ENCODE measurements at places on chromosomes 16 and 17.
A peak's percentile ranks its signal among the peaks of the same experiment; 100 is the strongest.

DNA sequence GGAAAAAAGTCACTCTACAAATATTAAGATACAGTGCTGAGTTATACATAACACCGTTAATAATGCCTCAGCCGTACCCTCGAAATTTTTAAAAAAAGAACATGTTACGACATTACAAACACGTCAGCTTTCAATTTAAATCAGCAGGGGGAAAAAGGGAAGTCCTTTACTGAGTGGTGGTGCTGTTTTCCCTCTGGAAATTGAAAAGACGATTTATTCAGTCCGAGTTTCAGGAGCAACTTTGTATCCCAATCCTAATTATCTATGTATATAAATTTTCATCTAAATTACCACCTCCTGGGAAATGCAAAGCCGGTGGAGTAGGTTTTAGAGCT lies 1.3 kb downstream of the NETO2 start:
- no peak for DNase-seq

GRCh38 chr17:48544349-48545021 lies 424 bp downstream of the HOXB2 start:
- peak; percentile 23 for DNase-seq

GRCh38 chr16:351804-352520 lies 561 bp downstream of the AXIN1 start:
- DNase-seq: no peak

DNA sequence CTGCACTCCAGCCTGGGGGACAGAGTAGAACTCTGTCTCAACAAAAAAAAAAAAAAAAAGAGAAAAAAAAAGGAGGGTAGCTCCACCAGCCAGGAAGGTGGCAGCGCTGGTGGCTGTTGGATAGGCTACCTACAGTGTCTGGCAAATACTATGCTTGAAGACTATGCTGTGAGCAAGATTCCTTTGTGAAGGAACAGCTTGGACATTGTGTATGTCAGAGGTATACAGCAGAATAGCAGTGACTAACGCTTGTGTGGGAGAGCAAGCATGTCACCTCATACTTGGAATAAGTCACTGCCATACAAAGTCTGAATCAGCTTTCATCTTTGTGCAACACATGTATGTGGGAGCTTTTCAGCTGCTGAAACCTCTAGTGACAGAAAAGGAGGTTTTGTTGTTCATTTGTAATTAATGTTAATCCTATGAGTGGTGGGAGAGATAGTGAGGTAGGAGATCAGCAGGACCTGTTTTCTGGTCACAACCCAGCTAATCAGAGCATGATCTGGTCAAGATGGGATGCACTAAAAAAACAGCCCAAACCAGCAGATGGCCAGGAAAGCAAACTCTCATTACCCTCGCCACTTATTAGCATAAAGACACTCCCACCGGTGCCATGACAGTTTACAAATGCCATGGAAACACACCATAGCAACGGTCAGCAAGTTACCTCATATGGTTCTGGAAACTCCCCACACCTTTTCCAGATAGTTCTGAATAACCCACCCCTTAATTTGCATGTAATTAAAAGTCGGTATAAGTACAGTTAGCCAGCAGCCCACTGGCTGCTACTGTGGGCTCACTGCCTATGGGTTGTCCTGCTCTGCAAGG lies 6.8 kb upstream of the ITGAD start:
- no peak for DNase-seq

- DNase-seq: no peak
Measured at GRCh38 chr17:80517641-80518040, 27.0 kb upstream of the RPTOR start.

DNA sequence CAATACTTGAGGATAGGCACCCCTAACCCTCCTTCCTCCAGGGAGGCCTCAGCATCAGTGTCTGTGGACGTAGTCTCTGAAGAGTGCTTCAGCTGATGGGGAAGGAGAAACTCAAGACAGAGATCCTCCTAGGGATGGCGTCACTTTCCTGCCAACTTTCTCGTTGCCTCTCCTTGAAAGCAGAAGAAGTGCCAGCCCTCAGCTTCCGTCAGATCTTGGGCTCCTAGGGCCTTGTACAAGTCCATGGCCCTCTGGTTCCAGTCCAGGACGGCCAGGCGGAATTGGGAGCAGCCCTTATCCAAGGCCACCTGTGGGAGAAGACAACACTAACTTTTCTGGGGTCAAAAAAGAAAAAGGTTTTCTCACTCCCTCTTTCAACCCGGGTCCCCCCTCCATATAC lies 1.3 kb downstream of the SAT2 start:
- no peak for DNase-seq

DNA sequence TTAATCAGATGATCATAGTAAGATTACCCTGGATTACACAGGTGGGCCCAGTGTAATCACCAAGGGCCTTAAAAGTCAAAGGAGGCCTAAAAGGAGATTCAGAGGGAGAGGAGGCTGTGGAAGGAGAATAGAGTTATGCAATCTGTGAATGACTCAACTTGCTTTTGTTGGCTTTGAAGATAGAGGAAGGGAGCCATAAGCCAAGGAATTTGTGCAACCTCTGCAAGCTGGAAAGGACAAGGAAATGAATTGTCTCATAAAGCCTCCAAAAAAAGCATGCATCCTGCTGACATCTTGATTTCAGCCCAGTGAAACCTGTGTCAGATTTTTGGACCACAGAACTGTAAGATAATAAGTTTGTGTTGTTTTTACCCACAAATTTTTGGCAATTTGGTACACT lies 109.6 kb downstream of the CNTNAP4 start:
- no peak for DNase-seq

- DNase-seq: no peak
Measured at GRCh38 chr17:6755281-6755680, 565 bp upstream of the XAF1 start.

DNA sequence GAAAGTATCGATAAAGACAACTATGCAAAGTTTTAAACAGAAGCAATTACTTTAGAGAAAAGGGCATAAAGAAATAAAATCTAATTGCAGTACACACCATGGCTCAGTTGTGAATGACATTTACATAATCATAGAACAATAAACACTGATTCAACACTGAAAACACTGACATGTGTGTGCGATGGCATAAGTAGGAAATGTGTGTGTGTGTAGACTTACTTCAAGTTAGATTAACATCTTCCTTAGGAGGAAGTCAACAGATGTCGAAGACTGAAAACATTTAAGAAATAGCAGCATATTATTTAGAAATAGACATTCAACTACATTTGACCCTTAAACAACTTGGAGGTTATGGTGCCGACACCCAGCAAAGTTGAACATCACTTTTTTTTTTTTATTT lies 172.4 kb downstream of the STX8 start:
- DNase-seq: no peak

DNA sequence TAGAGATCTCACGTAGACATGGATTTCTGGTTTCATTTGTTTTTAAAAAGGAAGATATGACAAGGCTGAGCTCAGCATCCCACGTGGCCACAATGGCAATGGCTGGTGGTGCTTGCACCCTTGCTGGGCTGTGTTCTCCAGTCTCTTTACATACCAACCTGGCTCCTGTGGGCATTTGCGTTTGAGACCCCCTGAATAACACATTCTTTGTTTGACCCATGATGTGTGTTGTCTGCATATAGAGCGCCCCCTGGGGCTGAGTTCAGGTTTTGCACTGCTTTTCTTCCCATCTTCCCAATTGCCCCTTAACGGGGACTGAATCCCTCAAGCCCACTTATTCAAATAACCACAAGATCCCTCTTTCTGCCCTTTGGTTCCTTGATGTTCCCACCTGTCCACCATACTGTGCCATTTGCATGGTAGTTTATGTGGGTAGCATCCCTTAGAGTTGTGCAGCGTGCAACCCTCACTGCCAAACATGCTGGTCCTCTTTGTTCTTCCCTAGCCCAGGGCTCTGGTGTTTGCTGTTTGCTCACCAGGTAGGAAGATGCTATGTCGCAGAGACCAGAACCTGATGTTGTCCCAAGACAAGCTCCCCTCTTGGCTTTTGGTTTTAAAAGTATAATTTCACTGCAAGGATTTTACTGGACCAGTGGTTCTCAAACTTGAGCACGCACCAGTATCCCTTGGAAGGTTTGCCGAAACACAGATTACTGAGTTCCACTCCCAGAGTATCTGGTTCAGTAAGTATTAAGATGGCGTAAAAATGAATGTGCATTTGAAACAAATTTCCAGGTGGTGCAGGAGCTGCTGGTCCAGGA lies 38.5 kb upstream of the NKD1 start:
- DNase-seq: peak; percentile 20

All from activated T-cell treated with anti-CD3 and anti-CD28 coated beads for 1 hour (primary cell).